ENCODE measurements at places on chromosomes 2 and 18.

DNA sequence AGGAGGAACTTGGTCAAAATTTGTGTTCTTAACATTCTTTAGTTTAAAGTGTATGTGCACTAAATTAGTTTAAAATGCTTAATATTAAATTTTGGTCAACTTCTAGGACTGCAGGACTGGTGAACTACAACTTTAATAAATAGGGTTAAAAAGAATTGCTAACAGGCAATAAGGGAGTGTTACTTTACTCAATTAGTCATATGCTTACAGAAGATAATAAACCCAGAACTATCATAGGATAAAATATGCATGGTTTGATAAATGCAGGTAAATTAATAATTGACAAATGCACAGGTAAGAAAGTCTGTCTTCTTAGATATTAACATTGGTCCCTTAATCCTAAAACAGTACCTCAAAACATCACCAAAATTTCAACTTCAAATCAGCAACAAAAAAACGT is 20.6 kb downstream of the FARSB start:
- no peaks in the 10 kb centered on the region for H3K27me3 ChIP-seq
- H3K4me3 ChIP-seq: no peak overlapping the region
- DNase-seq: no peak

DNA sequence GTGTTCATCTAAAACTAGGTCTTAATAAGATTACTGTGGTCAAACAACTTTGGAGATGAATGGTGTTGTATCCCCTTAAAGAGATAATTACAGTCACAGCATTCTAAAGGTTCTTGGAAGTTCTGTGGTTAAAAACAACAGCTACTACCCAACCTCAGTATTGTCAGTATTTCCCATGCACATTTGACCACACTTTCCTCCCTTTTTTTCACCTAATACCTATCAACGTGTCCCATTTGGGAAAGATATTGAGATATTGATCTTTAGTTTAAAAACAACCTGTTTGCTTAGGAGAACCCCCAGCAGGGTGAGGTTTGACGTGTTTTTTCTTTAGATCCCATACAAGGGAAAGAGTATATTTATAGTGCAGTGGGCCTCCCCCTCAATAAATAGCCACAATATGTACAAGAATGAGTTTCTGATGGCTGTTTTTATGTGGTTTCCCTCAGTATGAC is 65.6 kb downstream of the WDR7 start:
- peak overlapping the region; percentile 17 for H3K27ac ChIP-seq
- DNase-seq: no peak
- no peaks in the 10 kb centered on the region for H3K27me3 ChIP-seq
- H3K4me3 ChIP-seq: no peak overlapping the region
- H3K36me3 ChIP-seq: peaks cover 3% of the 10 kb centered on the region

- peaks cover 24% of the 10 kb centered on the region for H3K36me3 ChIP-seq
- H3K4me1 ChIP-seq: peaks cover 7% of the 10 kb centered on the region
- H3K27me3 ChIP-seq: no peaks in the 10 kb centered on the region
- no peak overlapping the region for H3K27ac ChIP-seq
- H3K4me3 ChIP-seq: no peak overlapping the region
- no peak for DNase-seq
Measured at GRCh38 chr2:121608367-121608766, 40.9 kb downstream of the CLASP1 start.

DNA sequence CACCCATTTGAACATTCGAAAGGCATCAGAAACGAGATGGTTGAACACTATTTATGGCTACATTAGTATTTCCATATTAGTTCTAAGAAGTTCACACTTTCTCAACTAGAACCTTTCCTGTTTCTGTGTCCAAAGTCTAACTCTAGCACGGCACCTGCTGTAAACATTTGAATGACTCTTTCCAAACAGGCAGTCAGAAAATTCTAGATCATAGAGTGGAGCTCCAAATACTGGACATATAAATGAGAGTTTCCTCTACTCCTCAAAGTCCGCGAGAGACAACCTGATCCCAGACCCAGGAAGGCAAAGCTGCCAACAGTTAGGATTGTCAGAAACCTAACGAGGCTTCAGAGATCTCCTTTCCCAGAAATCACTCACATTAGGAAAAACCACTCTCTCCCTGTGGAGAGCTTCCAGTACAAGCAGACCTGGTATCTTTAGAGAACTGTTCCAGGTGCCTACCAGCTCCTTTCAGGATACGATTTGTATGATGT is 10.6 kb downstream of the RND3 start:
- no peaks in the 10 kb centered on the region for H3K4me1 ChIP-seq
- DNase-seq: no peak
- H3K36me3 ChIP-seq: no peaks in the 10 kb centered on the region
- H3K4me3 ChIP-seq: no peak overlapping the region

DNA sequence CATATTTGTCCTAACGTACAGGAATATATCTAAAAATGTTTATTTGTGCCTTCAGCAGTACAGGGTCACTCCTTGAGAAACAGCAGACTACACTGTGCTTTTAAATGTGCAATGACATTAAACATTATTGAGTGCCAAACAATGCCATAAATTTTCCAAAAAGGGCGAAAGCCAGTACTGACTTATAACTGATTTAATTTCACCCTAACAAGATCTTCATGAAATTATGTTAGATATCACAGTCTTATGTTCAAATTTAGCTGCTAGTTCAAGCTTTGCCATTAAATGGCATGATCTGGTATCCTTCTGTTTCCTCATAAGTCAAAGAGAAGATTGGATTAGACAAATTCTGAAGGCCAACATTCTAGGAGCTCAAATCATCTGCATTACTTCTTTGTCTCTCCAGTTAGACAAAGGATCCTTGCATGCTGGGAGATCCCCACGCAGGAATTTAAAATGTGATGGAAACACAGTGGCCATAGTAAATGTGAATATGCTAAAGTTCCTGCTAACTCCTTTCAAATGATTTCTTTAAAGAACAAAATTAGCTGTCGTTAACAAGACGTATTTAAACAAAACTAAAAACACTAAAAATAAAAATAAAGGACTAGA is 129.3 kb upstream of the STON1 start:
- no peak for DNase-seq
- H3K4me3 ChIP-seq: no peak overlapping the region
- peaks cover 5% of the 10 kb centered on the region for H3K4me1 ChIP-seq

DNA sequence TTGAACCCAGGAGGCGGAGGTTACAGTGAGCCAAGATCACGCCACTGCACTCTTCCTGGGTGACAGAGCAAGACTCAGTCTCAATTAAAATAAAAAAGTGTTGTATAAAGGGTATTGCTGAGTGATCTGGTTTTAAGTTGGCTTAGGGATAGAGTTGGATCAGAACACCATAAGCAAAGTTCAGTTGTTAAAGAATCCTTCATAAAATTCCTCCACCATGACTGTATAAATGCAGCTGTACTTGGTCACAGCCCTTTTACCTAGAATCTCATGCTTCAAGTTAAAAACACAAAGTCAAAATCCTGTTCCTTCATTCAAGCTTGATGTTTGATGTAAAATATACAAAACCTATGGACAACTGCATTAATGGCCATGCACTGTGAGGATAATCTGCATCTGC is 33.4 kb upstream of the PNO1 start:
- no peak for DNase-seq
- H3K4me1 ChIP-seq: peaks cover 14% of the 10 kb centered on the region
- no peak overlapping the region for H3K4me3 ChIP-seq
- H3K27ac ChIP-seq: no peak overlapping the region

GRCh38 chr2:50956886-50957285 is 75.0 kb downstream of the NRXN1 start:
- no peak overlapping the region for H3K4me3 ChIP-seq
- H3K27me3 ChIP-seq: no peaks in the 10 kb centered on the region
- H3K4me1 ChIP-seq: no peaks in the 10 kb centered on the region
- H3K27ac ChIP-seq: no peak overlapping the region

DNA sequence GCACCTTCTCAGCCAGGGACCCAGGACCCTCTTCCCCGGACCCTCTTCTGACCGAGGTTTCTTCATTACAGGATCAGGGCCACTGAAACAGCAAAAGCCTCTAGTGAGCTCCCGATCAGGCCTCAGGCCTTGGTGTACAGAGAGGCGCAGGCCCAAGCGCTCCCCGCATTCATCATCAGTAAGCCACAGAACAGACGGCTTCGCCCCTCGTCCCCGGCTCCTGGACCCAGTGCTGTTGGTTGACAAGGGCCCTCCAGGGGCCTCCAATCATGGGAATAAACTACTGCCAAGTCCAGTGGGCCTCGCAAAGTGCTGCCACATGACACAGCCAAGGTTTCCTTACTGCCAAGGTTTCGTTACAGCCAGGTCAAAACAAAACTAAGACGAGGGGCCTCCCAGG is 111.4 kb downstream of the ZNF516 start:
- peaks cover 27% of the 10 kb centered on the region for H3K27me3 ChIP-seq
- DNase-seq: no peak
- H3K27ac ChIP-seq: no peak overlapping the region
- no peaks in the 10 kb centered on the region for H3K36me3 ChIP-seq
- peaks cover 14% of the 10 kb centered on the region for H3K4me1 ChIP-seq

DNA sequence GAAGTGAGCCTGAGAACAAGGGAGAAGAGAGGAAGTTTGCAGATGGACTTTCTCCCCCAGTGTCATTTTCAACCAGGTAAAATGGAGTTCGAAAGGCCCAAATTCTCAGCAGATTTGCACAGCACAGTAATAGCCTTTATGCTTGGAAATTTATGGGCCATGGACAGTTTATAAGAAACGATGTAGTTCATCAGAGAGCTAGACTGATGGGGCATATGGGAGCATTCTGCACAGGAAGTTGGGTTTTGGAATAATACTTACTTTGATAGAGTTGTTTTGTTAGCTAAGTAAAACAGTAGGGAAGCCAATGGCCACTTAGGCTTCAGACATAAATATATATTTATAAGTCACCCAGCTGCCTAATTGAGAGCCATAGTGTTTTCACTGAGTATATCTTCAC is 169.4 kb downstream of the MEIS1 start:
- no peak overlapping the region for H3K4me3 ChIP-seq
- no peaks in the 10 kb centered on the region for H3K36me3 ChIP-seq
- H3K27ac ChIP-seq: no peak overlapping the region
- DNase-seq: no peak
- H3K27me3 ChIP-seq: no peaks in the 10 kb centered on the region
- H3K4me1 ChIP-seq: no peaks in the 10 kb centered on the region

GRCh38 chr2:158762336-158762735 is 32.8 kb upstream of the DAPL1 start:
- no peak for DNase-seq
- H3K4me3 ChIP-seq: no peak overlapping the region
- no peaks in the 10 kb centered on the region for H3K36me3 ChIP-seq

DNA sequence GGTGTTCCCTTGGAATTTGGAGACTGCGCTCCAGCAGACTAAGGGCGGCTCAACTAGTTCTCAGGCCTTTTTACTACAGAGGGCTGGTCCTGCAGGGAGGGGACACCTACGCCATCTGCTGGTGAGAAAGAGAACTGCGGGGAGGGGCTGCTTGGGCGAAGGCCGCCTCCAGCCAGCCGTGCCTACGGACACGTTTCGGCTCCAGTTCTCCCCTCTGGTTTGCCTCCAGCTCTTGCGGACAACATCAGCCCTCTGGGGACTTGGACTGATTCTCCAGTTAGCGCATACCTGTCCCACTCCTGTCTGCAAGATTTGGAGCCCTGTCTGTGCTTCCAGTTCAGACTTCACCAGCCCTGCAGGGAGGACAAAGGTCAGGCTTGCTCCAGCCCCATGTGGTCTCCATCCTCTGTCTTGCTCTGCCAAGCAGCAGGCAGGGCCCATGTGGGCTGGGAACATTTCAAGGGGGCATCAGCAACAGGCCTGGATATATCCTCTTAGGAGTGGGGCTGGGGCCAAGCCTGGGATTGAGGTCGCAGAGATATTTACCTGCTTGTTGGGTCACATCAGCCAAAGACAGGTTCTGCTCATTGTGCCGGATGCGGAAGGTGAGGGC is 10.3 kb downstream of the PTPRN start:
- DNase-seq: peak; percentile 79
- H3K27me3 ChIP-seq: peaks cover 11% of the 10 kb centered on the region
- peak overlapping the region; percentile 28 for H3K4me3 ChIP-seq
- H3K36me3 ChIP-seq: no peaks in the 10 kb centered on the region
- no peak overlapping the region for H3K27ac ChIP-seq

GRCh38 chr18:23094411-23095190 is 40.7 kb upstream of the CABLES1 start:
- H3K36me3 ChIP-seq: no peaks in the 10 kb centered on the region
- peaks cover 12% of the 10 kb centered on the region for H3K27me3 ChIP-seq
- H3K4me3 ChIP-seq: no peak overlapping the region
- no peak for DNase-seq
- H3K4me1 ChIP-seq: peaks cover 8% of the 10 kb centered on the region
- no peak overlapping the region for H3K27ac ChIP-seq

DNA sequence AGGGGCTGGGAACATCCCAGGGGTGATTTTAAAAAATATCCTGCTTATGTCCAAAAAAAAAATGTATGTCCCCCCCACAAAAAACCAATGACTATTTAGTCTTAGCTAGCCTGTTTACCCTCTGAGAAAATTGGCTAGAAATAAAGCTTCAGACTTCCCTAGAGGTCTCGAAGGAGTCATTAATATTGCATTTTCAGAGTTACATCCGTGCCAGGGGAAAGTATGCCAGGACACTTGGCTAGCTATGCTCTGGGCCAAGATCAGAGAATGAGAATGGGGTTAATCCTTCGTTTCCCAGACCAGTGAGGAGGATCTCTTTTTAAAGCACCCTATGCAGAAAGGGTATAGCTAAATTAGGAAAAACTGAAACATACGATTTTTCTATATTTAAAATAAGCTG is 183.6 kb downstream of the MC4R start:
- no peak for DNase-seq
- H3K4me1 ChIP-seq: no peaks in the 10 kb centered on the region
- no peaks in the 10 kb centered on the region for H3K36me3 ChIP-seq
- H3K4me3 ChIP-seq: no peak overlapping the region

DNA sequence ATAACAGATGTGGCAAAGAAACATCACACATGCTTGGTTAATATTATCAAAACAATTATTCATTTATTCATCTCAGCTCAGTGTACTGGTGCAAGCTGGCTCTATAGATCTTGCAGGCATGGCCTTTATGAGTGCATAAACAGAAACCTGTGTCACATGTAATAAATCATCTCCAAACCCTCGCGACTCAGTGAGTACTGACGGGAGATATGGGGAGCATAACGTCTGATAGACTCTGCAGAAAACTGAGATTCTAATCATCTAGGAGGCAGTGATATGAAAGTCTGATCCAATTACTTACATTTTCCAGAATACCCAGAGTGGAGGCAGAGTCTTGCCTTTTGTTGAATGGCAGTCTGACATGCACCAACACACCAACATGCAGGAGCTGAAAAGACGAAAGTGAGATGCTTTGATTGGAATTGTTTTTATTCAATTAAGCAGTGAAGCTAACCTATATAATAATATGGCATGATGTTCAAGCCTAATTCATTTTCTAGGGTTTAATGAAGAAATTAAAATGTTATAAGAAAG is 416.8 kb downstream of the RNF144A start:
- H3K4me1 ChIP-seq: no peaks in the 10 kb centered on the region
- H3K27me3 ChIP-seq: peaks cover 23% of the 10 kb centered on the region
- H3K36me3 ChIP-seq: no peaks in the 10 kb centered on the region
- DNase-seq: no peak
- H3K4me3 ChIP-seq: no peak overlapping the region

GRCh38 chr2:72116081-72116533 is 31.6 kb downstream of the CYP26B1 start:
- no peaks in the 10 kb centered on the region for H3K4me1 ChIP-seq
- H3K27me3 ChIP-seq: no peaks in the 10 kb centered on the region
- H3K36me3 ChIP-seq: no peaks in the 10 kb centered on the region
- DNase-seq: no peak

GRCh38 chr2:20666005-20666303 is 990 bp upstream of the GDF7 start:
- no peaks in the 10 kb centered on the region for H3K4me1 ChIP-seq
- H3K27me3 ChIP-seq: peaks cover 69% of the 10 kb centered on the region
- H3K36me3 ChIP-seq: no peaks in the 10 kb centered on the region
- H3K4me3 ChIP-seq: peak overlapping the region; percentile 55

- H3K4me1 ChIP-seq: peaks cover 47% of the 10 kb centered on the region
- H3K27me3 ChIP-seq: no peaks in the 10 kb centered on the region
- DNase-seq: no peak
- H3K36me3 ChIP-seq: peaks cover 53% of the 10 kb centered on the region
Measured at GRCh38 chr2:197184959-197185586, 125.5 kb downstream of the ANKRD44 start.

Data from activated T-helper 2 cell treated with anti-CD3 and anti-CD28 coated beads, Interferon-gamma antibody, Interleukin-2, Interleukin-4, amounts not matched to agents 10 μg/mL and 5 μg/mL and 100 μg/mL, durations not matched to agents 14 hours and 24 hours and 36 hours (primary cell).